ENCODE measurements at places on chromosomes 13 and 19.

DNA sequence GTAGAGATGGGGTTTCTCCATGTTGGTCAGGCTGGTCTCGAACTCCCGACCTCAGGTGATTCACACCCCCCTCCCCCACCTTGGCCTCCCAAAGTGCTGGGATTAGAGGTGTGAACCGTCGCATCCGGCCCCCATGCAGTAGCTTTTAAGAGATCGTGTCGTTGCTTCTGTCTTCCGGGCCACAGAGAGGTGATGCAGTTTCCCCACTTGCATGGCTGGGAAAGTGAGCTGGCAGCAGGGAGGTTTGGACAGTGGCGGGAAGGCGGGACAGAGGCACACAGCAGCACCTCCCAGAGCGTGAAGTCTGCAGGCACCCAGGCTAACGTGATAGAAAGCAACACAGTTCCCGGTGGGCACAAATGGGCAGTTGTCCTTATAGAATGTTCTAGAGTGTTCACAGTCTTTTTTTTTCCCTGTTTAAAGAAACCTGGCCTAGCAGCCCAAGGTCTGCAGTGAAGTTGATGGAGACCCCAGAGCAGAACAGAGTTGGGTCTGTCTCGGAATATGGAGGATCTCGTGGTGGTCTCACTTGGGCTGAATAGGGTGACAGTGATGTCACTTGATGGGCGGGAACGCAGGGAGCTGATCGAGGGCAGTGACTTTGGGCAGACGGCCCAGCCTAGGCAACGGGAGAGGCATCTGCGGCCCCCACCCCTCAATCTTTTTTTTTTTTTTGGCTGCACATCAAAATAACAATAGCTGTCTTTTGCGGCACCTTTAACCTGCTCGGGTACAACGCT is 4.9 kb downstream of the UHRF1 start:
- no peak for DNase-seq

- DNase-seq = no peak
These were observed 5.0 kb downstream of the SGTA start for GRCh38 chr19:2777952-2778683.

DNA sequence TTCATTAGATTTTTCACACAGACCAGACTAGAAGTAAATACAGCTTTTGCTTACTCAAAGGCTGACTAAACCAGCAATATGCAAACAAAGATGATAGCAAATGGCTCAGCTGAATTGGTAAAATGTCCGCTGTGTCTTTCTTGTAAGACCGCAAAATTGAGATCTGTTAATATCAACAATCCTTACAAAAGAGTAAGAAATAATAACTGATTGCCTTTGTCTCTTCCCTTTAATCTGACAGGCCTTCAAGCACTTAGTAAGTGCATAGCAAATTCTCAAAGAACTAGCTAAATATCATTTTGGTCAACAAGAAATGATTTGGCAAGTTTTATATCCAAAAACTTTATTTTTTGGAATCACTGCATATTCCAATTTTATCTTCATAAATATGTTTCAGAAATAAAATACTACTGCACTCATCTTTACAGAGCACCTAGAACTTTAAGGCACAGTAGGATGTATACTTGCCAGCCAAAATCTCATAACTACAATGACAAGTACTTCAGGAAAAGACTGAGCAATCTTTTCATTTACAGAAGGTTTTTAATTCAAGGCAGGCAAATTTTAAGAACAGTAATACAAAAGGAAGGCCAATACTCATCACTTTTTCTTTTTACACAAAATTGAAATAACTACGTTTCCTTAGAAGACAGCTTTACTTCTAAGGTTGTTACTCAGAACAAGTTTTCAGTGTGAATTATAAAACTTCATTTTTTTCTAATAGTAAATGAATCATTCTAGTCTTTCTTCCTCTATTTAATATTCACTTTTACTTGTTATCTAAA is 1.1 kb downstream of the ELF1 start:
- no peak for DNase-seq

- no peak for DNase-seq
These were observed 1.2 kb upstream of the STXBP2 start for GRCh38 chr19:7635670-7636069.

DNA sequence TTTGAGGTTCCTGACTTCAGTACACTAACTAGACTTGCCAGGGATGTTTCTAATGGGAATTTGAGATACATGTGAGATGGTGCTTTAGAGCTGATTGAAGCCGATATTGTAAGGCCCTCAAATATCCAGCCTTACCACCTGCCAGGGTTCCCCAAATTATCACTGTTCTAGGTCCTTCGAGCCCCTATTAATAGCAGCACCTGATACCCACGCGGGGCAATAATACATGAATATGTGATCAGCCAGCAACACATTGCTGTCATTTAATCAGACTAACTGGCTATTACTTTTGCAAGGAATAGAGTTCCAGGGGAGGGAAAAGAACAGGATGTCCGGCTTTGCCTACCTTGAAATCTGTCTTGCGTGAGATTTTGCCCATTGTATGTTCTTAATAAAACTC is 5.1 kb downstream of the RGCC start:
- DNase-seq = no peak

DNA sequence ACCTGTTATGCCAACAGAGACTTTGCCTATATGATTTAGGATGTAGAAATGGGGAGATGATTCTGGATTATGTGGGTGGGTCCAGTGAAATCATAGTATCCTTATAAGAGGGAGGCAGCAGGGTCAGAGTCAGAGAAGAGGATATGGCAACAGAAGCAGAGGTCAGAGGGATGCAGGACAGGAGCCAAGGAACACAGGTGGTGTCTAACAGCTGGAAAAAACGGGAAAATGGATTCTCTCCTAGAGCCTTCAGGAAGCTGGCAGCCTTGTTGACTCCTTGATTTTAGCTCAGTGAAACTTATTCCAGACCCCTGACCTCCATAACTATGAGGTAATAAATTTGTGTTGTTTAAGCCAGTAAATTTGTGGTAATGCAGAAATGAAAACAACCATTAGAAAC is 28.8 kb upstream of the OXGR1 start:
- DNase-seq = no peak

GRCh38 chr19:48249502-48250014 is 6.2 kb downstream of the CARD8 start:
- DNase-seq = no peak

DNA sequence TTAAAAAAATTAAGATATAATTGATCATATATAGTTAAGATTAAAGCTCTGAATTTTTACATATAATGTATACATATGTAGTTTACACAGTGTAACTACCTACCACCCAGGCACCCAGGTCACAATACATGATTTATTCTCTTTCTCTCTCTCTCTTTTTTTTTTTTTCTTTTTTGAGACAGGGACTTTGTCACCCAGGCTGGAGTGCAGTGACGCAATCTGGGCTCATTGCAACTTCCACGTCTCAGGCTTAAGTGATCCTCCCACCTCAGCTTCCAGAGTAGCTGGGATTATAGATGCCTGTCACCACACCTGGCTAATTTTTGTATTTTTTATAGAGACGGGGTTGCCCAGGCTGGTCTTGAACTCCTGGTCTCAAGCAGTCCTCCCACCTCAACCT is 18.8 kb upstream of the CLASRP start:
- DNase-seq = no peak
